ENCODE measurements at places on chromosomes 2 and 18.

DNA sequence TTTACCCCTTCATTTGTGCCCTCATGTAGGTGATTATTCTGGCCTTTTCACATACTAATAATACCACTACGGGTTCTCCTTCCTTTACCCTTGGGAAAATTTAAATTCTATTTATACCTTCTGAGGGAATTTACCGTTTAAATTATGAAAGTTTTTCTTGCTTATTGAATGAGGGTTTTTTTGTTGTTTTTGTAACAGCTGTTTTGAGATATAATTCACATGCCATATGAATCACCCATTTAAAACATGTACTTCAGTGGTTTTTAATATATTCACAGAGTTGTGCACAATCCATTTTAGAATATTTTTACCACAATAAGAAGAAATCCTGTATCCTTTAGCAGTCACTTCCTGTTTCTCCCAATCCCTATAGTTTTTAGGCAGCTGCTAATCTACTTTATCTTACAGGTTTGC is 54.7 kb downstream of the EML4 start:
- DNase-seq: no peak

DNA sequence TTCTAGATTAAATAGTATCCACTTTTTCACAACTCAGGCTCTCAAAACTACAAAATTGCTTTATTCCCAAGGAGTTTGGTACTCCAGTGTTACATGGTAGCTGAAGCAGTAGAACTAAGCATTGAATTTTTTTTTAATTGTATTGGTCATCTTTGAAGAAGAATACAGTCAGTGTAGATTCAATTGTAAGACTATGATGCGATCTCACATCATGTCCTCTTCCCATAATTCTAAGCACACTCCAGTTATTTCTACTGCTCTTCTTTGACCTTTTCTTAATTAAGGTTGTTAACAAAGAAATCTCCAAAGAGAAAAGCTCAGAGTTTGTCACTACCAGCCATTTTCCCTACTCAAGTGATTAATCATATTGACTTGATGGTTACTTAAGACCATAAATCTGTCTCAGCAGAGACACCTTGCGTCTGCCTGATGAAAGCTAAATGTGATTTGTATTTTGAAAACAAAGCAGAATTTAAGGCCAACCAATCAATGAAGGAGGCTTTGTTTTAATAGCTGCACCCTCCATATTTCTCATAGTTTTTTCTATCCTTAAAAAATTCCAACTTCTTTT is 130.2 kb downstream of the DTNA start:
- DNase-seq: no peak

DNA sequence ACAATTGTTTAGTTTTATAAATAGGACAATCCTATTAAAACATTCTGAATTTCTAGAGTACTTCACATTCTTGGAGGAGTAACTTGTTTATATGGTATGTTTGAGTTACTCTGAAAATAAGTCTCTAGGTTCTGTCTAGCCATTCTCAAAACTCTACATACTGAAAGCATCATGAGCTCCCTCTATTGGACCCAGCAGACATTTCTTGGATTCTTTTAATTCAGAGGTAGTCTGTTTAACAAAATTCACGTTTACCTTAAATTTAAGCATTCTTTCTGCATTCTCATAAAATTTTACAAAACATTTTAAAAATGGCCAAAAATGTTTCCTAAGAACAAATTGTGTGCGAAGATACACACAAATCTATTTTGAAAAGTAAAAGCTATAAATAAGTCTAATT is 15.3 kb downstream of the SP9 start:
- DNase-seq: no peak

GRCh38 chr2:240360645-240361475 is 74.6 kb upstream of the GPC1 start:
- DNase-seq: no peak

- DNase-seq: no peak
Observed at GRCh38 chr2:44930274-44931197, 11.0 kb upstream of the SIX3 start.

GRCh38 chr2:147843391-147843863 is 1.4 kb upstream of the ACVR2A start:
- DNase-seq: no peak

GRCh38 chr18:32669549-32670165 is 103.2 kb downstream of the KLHL14 start:
- DNase-seq: no peak

GRCh38 chr18:5541644-5542043 is 2.2 kb downstream of the EPB41L3 start:
- no peak for DNase-seq

GRCh38 chr18:67380867-67381266 is 135.7 kb downstream of the DSEL start:
- no peak for DNase-seq

DNA sequence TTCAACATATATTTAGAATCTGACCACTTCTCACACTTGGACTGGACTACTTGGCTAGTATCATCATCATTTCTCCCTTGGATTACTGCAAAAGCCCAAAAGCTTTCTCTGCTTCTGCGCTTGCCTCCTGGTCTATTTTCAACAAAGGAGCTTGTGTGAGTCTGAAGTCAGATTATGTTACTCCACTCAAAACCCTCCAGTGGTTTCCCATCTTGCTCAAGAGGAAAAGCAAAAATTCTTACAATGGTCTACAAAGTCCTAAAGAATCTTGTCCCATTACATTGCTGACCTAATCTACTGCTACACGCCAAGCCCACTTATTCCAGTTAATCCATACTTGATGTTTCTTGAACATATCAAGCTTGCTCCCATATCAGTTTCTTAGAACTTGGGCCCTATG is 9.6 kb downstream of the PREPL start:
- no peak for DNase-seq

GRCh38 chr2:168687314-168687713 is 115.1 kb upstream of the NOSTRIN start:
- DNase-seq: no peak
